COLO829 (cell line): ENCODE measurements at places on chromosomes 7 and 10.

DNA sequence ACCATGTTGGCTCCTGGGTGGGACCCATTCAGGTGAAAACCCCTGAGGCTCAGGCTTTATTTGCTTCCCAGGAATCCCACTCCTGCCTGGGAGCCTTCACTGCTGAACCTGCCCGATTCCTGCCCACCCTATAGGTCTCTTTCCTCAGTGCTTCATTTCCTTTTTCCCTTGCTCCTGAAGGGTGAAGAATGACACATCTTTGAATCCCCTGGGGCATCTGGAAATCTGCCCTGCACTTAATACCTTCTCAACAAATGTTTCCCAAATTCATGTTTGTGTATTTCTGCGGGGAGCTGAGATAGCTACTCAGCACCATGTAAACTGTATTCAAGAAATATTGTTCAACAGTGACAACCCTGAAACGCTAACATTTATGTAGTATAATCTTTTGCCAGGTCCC is 10.3 kb upstream of the PCBD1 start:
- no peak for DNase-seq

DNA sequence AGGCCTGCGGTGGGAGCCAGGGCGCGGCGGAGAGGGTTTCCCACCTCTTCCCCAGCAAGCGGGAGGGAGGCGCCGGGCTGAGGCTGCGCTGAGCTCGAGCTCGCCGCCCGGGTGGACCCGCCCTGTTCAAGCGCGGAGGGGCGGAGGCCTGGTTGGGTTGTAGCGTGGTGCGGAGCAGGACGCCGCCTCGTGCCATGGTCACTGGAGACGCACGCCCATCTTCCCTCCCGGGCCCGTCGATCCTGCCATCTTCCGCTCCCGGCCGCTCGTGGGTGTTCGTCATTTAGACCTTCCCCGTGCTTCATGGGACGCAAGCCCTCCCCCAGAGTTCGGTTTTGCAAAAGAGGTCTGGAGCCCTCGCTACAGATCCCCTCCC is 9.3 kb upstream of the EN2 start:
- DNase-seq: no peak

GRCh38 chr7:156842740-156843140 is 50.2 kb downstream of the LMBR1 start:
- DNase-seq: no peak

- DNase-seq: no peak
These were observed 67.6 kb downstream of the CDK6 start for GRCh38 chr7:92768501-92769393.

GRCh38 chr10:38054361-38054797 is 39.8 kb upstream of the ZNF37A start:
- no peak for DNase-seq

- DNase-seq: no peak
These were observed 172.1 kb downstream of the ACTR3B start for GRCh38 chr7:152931633-152932032.

GRCh38 chr10:71396084-71396710 is 523 bp upstream of the CDH23 start:
- DNase-seq: no peak

DNA sequence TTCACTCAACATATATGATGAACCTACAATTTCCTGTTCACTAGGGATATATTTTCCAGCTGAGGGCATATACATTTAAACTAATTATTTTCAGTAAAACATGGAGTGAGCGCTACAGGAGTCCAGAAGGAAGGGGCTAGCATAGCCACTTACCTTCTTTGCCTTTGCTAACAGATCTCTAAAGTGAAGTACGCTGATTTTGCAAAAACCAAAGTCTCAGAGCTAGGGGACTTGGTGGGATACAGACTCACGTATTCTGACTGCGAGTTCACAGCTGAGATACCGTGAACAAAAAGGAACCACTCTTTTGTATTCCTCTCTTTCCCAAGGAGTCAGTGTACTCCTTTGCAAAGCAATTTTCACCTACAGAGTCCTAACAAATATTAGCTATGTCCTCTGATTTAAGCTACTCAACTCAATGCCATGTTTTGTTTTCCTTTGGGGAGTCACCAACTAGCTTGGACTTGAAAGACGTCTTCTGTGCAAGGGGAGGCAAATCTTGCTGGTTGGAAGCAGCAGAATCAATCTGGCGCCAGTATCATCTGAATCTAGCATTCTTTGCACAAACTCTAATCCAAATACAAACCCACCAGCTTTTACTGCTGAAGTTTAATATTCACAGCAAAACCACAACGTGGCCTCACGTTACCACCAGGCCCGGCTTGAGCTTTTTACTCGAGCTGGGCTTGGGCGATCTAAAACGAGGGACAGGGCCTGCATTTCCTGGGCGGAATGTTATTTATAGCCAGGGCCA is 657 bp downstream of the CDNF start:
- peak; percentile 8 for DNase-seq

DNA sequence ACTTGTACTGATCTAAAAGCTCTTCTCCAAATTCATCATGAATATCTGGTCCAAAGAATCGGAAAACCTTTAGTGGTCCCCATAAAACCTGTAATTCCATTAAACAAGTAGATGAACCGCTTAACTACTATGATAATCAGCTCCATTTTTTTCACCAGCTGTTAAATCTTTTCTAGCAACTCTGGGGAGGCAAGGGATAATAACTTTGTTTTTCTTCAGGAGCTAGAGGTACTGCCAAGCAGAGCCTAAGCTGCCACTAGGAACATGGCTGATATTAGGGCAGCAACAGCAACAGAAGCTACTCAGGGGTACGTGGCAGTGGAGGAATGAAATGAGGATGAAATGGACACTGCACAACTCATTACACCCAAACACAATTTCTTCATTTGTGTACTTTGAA is 138.0 kb downstream of the SRPK2 start:
- DNase-seq: no peak

DNA sequence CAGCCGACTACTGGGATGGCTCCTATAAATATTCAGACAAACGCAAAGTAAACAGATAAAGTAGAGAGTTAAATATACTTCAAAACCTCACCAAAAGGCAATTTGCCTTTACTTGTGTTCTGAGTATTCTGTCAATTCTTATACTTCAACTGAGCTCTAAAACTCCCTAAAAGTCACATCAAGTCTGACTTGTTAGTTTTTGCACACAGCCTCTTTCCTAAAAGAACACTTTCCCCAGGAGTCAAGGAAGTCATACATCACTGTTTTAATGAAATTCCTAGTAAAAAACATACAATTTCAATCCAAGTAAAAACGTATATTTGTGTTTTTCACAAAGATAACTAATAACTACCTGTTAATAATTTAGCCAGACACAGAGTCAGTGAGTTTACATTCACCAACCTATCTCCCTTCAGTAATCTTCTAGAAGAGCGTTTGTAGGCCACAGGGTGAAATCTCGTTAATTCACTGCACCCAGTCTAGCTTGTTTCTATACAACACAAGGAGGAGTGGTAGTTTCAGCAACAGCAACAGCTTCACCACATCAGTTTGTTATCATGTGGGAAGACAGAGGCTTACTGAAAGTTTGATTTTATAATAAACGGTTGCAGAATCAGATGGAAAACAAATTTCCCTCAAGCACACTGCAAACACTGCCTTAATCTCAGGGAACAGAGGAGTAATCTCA is 2.7 kb downstream of the COBL start:
- no peak for DNase-seq

DNA sequence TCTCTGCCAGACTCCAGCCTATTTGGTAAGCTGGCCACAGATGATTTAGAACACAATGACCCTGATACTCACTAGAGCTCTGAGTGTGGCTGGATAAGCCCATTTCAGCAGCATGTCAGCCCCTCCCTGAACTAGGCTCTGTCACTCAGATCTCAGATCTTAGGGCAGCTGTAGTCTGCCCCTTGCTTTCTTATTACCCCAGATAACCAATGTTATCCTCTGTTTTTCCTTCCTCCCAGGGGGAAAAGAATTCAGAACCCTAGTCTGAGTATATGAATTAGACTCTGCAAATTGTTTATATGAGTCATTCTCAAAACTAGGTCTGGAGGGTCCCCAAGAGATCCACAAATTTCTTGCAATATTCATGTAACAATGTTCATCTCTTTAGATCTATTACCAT is 286.2 kb downstream of the KCNMA1 start:
- no peak for DNase-seq

DNA sequence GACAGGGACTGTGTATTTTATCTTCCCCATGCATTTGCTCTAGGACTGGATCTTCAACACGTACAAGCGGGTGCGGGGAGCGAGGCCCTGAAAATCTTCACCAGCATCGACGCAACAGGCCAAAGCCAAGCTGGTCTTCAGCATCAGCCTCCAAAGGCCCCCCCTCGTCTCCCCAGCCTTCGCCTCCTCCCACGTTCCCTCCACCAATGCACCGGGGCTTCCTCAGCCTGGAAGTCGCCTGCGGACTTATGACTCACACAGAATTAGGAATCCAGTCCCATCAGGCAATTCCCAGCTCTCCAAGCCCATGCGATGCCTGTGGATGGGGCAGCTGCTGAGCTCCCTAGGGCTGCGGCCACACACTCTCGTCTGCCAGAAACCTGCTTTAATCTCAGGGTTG is 36.3 kb upstream of the RNF32 start:
- peak; percentile 13 for DNase-seq

DNA sequence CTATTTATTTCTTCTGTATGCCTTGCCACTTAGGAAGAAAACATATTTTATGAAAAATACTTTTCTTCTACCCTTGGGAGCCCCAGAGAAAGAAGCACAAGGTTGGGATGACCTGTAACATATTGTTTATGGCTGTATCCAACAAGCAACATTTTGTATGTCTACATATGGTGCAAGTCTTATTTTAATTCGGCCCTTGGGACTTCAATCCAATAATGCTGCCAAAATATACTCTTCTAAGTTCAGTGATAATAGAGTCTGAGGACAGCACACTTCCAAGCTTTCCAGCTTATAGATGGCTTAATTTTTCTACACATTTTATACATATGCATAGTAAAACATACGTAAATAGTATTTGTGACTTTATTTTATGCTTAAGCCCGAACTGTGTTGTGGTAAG is 318.5 kb upstream of the SEMA3A start:
- no peak for DNase-seq
